ENCODE measurements at places on chromosomes 16 and 17.

DNA sequence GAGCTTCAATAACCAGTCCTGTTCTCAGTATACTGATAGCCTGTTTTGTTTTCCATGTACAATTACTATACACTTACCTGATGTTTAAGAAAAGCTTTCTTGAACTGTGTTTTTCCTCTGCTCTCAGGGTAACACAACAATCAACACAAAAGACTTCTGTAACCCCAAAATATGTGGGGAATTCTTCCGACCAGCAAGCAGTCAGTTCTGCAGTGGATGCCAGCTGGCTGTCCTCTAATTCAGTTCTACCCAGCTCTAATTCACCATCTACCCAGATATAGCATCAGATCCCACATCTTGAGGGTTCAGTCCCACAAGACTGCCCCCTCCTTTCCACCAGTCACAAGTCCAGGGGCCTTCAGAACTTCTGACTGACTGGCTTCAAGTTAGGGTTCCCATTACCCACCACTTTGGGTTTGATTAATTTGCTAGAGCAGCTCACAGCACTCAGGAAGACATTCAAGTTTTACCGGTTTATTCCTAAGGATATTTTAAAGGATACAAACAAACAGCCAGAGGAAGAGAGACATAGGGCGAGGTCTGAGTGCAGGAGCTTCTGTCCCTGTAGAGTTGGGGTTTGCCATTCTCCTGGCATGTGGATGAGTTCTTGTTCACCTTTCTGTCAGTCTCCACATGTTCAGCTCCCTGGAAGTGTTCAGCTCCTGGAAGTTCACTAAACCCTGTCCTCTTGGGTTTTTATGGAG is 178.2 kb downstream of the CHD9 start:
- no peak for DNase-seq

DNA sequence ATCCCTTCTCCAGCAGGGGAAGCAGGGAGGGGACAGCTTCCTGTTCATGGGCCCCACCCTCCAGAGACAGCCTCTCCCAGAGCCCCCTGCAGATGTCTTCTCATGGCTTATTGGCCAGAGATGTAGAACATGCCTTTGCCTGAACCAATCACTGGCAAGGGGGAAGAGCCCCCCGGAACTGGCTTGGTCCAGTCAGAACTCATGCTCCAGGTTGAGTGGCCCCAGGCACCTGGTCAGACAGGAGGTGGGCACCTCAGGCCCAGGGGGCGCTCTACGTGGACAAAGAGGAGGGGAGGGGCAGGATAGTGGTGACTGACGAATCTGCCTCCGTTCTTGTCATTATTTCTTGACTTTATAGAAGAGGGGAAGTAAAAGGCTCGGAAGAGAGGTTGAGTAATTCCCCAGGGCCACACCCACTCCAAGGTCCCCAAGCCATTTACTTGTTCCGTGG is 23.6 kb downstream of the RAB11FIP4 start:
- DNase-seq: no peak

DNA sequence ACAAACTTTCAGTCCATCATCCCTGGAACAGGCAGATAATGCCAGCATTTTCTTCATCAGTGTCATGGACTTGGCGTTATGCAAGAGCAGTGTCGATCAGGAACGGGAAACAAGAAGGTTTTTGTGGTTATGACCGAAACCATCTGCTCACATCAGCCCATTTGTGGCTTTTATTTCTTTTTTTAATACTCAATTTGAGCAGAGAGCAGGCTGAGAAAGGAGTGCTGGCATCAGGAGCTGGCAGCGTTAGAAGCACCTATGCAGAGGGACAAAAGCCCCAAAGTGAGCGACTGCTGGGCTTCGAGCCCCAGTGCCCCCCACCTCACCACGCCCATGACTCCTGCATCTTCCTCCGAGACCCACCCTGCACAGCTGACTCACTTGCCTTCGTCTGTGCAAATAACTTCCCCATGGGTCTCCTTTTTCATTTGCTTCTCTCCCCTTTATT is 16.2 kb upstream of the CD300E start:
- DNase-seq: no peak

GRCh38 chr16:66266436-66267291 is 99.8 kb upstream of the CDH5 start:
- no peak for DNase-seq

DNA sequence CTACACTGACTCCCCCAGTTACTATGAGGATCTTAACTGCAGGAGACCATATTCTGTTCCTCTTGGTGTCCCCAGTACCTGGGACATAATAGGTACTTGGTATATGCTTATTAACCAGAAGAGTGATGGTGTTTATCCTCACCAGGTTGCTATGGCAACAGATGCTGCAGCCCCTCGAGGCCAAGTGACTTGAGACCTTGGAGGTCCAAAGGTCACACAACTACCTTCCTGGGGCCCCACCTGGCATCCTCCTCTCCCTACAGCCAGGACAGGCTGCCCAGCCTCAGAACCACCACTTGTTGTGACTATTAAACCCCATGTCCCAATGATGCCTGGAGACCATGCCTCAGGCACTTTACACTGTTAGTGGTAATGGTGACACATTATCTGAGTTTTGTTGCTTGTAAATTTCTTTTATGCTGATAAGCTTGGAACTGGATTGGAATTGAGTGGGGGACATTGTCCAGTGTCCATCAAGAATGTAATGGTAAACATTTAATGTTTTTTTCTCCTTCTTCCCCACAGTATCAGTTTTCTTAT is 189.4 kb downstream of the CCDC182 start:
- DNase-seq: no peak

- DNase-seq: no peak
Measured at GRCh38 chr16:2271848-2272461, 4.0 kb upstream of the RNPS1 start.

- DNase-seq: no peak
Measured at GRCh38 chr17:57597101-57597500, 148.0 kb downstream of the CCDC182 start.

DNA sequence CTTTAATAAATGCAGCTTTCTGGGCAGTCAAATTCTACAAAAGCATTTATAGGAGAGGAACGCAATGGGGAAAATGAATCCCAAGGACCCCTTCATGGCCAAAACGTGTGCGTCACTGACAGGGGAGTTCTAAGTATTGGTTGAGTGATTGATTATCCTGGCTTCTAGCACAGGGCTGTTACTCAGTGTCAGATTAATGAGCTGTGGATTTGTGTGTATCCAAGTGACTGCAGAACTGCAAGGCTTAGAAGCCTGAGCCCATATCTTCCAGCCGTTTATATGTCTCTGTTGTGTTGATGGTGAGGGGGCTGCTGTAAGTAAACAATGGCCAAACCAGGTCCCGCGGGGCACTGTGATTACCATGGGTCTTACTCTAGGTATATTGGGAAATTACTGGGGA is 129.4 kb downstream of the SHISA9 start:
- no peak for DNase-seq

- no peak for DNase-seq
Measured at GRCh38 chr16:55825115-55825728, 7.7 kb downstream of the CES1 start.

- DNase-seq: no peak
Measured at GRCh38 chr16:57024894-57025680, 35.7 kb downstream of the NLRC5 start.

- no peak for DNase-seq
Measured at GRCh38 chr17:78179372-78179771, 7.5 kb downstream of the TK1 start.

GRCh38 chr17:81073967-81074839 is 39.3 kb downstream of the BAIAP2 start:
- DNase-seq: no peak

DNA sequence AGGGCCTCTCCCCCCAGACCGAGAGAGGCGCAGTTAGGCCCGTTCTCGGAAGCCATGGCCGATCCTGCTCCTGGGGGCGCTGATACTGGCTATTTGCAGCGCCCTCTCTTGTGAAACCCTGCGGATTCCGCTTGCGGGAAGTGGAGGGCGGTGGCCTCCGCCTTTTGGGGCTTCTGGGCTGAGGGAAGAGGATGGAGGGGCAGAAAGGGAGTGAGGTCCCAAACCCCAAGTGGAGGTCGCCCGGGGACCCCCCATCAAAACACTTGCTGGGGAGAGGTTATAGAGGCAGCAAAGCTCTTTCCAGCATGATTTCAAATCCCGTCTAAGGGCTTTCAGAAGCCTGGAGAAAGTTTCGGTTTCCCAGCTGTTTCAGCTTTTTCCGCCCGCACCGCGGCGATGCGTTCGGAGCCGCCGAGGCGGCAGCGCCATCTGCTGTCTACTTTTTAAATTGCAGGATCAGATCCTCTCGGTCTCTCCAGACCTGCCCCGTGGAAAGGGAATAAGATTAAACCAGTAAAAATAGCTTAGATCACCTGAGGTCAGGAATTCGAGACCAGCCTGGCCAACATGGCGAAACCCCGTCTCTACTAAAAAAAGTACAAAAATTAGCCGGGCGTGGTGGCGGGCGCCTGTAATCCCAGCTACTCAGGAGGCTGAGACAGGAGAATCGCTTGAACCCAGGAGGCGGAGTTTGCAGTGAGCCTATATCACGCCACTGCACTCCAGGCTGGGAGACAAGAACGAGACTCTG is 15.8 kb downstream of the SNX20 start:
- peak; percentile 54 for DNase-seq

DNA sequence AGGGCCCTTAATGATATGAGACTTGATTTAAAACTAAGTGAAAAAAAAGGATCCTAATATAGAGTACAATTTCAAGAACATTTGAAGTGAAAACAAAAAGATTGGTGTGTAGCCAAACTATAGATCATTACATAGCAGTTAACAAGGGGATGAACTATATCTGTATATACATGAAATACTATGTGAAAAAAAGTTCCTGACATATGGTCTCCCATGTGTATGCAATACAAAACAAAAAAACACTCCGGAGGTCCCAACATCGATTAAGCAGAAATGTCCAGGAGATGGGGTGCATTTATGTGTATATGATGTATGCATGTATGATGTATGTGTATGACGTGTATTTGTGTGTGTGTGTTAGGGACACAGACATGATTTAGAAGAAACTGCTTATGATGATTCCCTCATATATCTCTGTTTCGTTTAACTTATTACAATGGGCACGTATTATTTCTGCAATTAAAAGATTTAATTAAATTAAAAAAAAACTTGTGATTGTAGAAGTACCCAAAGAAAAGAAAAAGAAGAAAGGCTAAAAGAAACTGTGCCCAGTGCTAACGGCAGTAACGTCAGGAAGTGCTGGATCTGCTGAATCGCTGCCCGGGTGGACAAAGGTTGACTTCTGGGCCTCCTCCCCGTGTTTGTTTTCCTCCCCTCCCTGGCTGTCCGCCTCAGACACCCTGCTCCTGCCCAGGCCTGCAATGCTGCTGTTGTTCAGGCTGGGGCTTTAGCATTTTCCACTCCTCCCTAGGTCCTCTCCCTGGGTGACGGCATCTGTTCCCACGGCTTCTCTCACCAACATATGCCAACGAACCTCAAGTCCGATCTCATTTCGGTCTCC is 36.9 kb downstream of the TBX4 start:
- DNase-seq: no peak

DNA sequence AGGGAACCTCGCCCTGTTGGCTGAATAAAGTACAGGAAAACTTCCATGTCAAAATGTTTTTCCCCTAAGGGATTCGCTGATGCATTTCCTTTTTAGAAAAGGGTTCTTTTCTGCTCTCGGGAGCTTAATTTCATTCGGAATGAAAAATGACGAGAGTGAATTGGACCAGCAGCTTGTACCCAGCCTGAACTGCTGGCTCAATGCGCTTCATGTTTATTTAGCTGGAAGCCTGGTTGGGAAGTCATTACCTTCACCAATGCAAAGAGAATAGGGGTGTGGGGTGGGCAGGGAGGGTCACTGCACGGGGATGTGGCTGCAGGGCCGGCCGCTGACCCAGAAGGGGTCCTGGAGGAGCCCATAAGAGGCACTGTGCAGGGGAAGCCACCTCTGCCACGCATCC is 207.7 kb downstream of the ENGASE start:
- DNase-seq: no peak

GRCh38 chr17:57625511-57625910 is 119.6 kb downstream of the CCDC182 start:
- no peak for DNase-seq

- no peak for DNase-seq
Measured at GRCh38 chr17:18854956-18855355, 3.0 kb upstream of the PRPSAP2 start.

DNA sequence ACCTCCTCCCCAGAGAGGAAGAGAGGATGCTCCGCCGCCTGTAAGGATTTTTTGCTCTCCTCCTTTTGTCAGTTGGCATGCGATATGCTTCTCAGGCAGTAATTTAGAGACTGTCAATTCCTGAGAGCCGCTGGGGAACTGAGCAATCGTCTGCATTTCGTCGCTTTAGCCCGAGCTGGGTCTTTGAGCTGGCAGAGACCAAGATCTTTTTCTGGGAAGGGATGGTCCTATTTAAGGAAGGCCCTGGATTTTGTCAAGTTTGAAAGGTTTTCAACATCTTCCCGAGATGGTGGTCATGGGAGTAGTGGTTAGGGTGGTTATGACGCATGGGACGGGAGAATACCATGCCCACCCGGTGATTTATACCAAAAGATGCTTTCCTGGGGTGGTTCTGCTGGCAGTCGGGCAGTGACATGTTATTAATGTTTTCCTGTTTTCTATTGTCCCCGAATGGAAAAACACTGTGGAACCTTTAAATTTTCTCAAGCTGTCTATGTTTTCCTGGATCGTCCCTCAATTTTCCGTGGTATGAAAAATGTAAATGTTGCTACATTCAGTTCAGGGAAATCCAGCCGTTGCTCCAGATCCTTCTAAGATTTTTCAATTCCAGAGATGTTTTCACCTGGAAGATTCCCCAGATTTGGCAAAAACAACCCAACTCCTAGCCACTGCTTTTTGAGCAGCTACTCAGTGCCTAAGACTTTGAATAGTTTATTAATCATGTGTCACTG is 586.4 kb downstream of the MAF start:
- no peak for DNase-seq

DNA sequence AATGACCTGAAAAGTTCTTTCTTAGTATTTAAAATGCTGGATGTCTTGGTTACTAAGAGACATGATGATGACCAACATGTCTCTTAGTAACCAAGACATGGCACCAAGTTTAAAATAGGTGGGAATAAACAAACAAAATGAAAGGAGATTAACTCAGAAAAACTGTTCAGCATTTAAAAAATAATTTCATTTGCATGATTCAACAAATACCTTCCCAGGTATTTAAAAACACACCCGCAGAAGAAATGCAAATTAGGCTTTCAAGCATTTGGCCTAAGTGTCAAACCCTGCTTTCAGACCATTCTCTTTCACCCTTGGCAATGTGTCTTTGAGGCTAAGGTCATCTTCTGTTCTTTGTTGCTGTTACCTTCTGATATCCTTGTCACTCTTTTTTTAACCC is 91.4 kb upstream of the CORO6 start:
- DNase-seq: no peak

DNA sequence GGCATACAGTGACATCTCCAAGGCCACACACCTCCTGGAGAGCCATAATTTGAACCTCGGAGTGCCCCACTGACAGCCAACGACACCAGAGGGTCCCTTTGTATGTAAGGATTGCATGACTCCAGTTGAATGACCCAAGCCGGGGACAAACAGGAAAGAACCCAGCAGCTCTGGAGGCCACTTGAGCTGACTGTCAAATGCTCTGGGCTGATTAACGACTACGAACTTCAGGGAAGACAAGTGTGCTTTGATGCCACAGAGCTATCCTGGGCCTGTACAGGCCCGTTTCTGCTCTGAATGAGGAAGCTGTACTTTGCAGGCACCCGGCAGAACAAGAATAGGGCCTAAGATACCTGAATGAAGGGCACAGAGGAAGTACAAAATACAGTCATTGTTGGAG is 404.6 kb downstream of the SLC39A11 start:
- DNase-seq: no peak
